LHCN-M2 (cell line): ENCODE measurements at places on chromosomes 1 and 21. TPM values are rescaled to one million over a fixed set of nuclear protein-coding genes. Genes with fewer than 3 reads are reported as not detected.
A peak's percentile ranks its signal among the peaks of the same experiment; 100 is the strongest.

DNA sequence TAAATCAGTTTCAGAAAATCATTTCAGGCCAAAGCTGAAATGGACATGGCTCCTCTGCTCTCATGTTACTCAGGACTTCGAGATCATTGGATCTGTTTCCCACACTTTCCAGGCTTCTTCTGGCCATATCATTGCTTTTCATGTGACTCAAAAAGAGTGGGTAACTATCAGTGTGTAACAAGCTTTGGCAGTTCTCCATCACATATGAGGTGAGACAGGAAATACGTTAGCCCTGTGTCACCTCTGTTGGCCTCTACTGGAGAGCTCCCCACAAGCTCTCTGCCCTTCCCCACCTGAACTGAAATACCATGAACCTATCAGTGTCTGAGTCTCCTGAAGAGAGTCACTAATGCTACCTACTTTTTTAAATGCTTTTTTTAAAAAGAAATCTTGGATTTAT lies 128.2 kb downstream of the LBR start:
- DNase-seq, result no peak

- DNase-seq, result no peak
Measured at GRCh38 chr1:212648431-212648830, 39.9 kb downstream of the ATF3 start.

Gene SLAMF1
- 0.38 TPM in 1 of 2 replicates, not detected in the other for total RNA-seq

DNA sequence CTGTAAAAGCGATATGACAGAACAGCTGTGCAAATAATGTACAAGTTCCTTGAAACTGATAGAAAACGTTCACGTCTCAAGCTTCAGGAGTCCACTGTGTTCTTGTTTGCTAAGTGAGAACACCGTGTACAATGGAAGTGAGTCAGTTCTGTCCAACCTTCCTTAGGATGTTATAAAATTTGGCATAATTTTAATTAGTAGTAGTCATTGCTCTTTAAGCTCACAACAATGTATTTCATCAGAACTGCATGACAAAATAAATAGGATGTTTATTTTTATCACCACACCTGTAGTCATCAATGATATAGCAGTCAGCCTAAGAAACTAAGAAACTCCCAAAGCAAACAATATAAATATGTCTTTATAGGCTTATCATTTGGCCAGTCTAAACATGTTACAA lies 53.0 kb downstream of the RGS2 start:
- DNase-seq, result peak; percentile 55

Gene LCE6A
- total RNA-seq, result not detected in 2 replicates

Gene ASAP3
- 21.9 and 27.8 TPM in 2 replicates for total RNA-seq

DNA sequence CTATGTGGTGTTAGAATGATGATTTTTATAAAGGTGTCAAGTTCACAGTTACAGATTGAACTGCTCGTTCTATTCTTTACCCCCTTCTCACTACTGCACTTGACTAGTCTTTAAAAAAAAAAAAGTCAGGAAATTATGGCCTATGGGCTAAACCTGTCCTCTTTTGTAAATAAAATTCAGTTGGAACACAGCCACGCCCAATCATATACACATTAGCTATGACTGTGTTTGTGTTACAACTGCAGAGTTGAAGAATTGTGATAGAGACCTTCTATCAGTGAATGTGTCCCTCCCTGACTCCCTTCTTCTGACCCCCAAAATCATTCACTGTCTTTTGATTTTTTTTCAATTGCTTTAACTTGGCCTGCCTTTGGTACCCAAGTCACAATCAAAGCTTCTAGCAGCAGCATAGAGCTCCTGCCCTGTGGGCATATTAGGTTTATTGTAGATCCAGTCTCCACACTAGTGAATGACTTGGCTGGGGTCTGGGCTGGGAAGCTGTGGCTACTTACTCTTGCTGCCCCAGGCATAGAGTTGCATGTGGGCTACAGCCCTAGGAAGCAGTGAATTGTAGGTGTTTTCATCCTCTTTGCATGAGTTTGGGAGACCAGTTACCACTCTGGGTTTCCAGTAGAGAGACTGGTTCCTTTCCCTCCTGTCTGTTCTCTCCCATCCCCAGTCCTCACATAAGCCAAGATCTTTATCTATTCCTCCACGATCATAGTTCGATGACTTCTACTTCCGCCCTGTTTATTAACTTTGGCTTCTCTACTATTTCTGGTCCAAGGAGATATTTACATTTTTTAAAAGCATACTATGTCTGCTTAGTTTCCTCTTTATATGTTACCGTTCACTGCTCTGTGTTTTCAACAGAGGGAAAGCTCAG lies 249.9 kb downstream of the FMN2 start:
- no peak for DNase-seq

GRCh38 chr1:74733604-74734484 lies 892 bp downstream of the TYW3 start:
- peak; percentile 80 for DNase-seq

DNA sequence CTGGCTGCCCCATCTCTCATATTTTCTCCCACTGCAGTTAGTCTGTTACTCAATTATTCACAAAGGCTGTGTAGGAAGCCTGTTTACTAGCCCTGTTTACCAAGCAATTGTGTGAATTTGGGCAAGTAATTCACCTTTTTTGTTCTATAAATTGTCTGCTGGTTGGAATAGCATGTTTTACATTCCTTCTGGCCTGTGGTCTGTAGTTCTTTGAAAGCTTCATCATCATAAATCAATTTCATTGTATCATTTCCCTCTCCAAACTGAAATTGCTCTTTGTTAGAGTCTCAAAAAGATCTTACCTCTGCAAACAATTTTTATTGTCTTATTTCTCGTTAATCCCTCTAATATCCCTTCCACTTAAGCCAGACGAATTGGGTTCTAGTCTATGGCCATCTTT lies 1059.5 kb upstream of the ADGRL4 start:
- DNase-seq, result no peak
